ENCODE measurements at places on chromosomes 1 and 21.

DNA sequence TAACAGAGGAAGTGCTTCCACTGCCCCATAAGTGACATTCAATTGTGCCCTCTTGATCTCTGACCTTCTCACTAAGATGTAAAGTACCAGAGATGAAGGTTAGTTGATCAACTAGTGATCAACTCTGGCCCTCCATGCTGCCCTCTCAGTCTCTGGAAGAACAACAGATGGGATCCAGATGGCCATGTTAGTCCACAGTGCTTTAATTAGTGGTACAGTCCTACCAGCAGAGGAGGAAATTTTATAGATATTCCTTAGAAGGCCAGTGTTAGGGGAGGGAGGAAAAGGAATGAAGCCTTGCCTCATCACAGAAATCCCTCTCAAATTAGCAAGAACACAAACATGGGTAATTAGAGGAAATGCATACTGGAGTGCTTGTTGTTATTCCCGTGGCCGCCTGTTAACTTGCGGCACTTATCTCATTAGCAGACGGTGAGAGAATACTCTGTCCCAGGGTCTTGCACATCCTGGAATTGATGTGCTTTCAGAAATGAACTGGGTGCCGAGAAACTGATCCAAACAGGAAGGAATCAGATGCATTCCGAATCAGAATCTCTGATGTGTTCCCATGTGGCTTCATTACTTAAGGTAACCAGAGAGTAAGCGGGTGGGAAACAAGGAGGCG is 91.1 kb upstream of the RGS4 start:
- no peaks in the 10 kb centered on the region for H3K27me3 ChIP-seq
- H3K27ac ChIP-seq: no peak overlapping the region
- H3K4me3 ChIP-seq: no peak overlapping the region
- DNase-seq: no peak
- no peaks in the 10 kb centered on the region for H3K4me1 ChIP-seq
- H3K36me3 ChIP-seq: no peaks in the 10 kb centered on the region

DNA sequence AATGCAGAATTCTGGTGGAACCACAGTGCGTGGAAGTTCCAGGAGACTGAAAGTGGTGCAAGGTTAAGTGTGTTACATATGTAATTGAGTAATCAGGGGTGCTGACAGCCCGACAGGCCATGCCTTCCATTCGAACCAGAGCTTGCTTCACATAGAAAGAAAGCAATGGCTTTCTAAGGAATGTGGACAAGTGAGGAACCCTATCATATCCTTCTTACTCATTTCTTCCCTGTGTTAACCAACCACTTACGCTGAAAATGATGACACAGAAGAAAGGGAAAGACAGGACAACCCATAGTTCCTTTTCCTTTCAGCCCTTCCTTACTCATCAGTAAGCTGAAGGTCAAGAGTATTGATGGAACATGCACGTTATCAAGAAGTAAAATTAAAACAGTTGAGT is 48.1 kb upstream of the KCNA3 start:
- no peak overlapping the region for H3K27ac ChIP-seq
- H3K4me1 ChIP-seq: no peaks in the 10 kb centered on the region
- DNase-seq: no peak
- no peak overlapping the region for H3K4me3 ChIP-seq
- H3K27me3 ChIP-seq: peaks cover 5% of the 10 kb centered on the region

- no peaks in the 10 kb centered on the region for H3K36me3 ChIP-seq
- no peak for DNase-seq
- no peaks in the 10 kb centered on the region for H3K27me3 ChIP-seq
- H3K4me3 ChIP-seq: no peak overlapping the region
- no peaks in the 10 kb centered on the region for H3K4me1 ChIP-seq
- no peak overlapping the region for H3K27ac ChIP-seq
These were observed 12.1 kb upstream of the HMCN1 start for GRCh38 chr1:185722098-185722497.

DNA sequence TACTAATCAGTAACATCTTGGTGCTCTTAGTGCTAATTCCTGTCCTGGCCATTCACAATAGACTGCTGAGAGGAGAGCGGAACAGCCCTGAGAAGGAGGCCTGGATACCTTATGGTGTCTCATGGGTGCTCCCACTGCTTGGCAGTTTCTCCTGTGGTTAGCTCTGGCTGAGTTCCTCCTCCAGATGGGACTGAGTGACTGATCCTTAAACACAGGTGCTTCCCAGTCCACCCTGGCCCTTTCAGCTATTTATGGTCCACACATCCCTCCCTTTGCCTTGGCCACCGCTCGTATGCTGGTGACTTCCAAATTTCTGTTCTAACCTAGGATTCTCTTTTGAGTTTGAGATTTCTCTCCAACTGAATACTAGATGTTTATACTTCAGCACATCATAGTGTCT is 157.0 kb upstream of the CACNA1E start:
- no peaks in the 10 kb centered on the region for H3K36me3 ChIP-seq
- DNase-seq: no peak
- no peak overlapping the region for H3K4me3 ChIP-seq
